ENCODE measurements at places on chromosomes 12 and 14. TPM values are rescaled to one million over a fixed set of nuclear protein-coding genes. Genes with fewer than 3 reads are reported as not detected.

GRCh38 chr14:87018294-87018693 lies 974.7 kb downstream of the GALC start:
- no peak for DNase-seq

Gene SYNDIG1L
- not detected for total RNA-seq

GRCh38 chr14:50936882-50937281 lies 7.4 kb downstream of the PYGL start:
- DNase-seq: no peak

- DNase-seq: no peak
Observed at GRCh38 chr12:48894271-48894670, 28.6 kb upstream of the RND1 start.

DNA sequence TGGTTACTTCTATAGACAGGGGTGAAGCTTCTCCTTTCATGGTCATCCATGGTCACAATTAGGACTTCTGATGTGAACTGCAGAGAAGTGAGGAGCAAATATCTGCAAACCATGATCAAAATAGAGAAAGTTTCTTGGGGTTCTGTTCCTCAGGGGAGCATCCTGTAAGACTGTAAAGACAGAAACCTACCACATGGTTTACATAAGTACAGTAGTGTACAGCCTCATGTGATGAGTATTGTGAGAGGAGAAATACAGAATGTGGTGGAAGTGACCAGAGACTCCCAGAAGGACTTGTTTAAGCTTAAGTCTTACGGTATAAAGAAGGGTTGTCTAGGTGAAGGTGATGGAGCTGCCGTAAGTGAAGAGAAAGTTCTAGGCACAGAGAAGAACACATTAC lies 484.7 kb downstream of the LRIG3 start:
- DNase-seq: no peak

- no peak for DNase-seq
Observed at GRCh38 chr14:51612449-51612848, 39.3 kb upstream of the FRMD6 start.

GRCh38 chr12:6605421-6606330 lies 1.5 kb downstream of the CHD4 start:
- DNase-seq: no peak

DNA sequence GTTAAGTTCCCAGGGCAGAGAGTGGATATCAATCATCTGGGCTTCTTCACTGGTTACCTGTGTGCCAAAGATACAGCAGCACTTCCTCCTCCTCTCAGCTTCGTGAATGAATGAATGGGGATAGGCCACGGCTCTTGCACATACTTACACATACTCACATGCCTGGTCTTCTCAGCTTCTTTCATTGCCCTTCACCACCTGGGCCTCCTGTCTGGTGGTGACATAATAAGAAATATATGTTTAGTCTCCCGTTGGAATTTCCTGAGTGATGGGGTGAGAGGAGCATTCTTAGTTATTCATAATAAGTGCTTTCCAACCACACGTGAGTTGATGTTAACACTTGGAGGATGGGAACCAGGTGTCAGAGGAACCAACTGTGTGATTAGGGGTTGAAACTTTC lies 268.1 kb upstream of the RMST start:
- no peak for DNase-seq

- no peak for DNase-seq
Observed at GRCh38 chr12:76641073-76641472, 81.5 kb upstream of the OSBPL8 start.

DNA sequence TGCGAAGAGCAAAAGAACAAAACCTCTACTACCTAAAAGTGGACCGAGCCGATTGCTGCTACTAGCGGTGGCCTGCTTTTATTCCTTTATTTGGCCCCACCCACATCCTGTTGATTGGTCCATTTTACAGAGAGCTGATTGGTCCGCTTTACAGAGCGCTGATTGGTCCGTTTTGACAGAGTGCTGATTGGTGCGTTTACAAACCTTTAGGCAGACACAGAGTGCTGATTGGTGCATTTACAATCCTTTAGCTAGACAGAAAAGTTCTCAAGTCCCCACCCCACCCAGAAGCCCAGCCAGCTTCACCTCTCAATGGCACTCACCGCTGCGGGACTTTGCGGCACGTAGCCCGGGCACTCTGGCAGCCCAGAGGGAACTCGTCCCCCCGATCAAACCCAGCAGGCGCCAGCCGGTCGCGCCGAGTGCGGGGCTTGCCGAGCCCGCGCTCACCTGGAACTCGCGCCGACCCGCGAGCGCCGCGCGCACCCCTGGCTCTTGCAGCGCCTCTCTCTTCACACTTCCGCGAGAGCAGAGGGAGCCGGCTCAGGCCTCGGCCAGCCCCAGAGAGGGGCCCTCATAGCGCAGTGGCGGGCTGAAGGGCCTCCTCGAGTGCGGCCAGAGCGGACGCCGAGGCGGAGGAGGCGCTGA lies 8.7 kb upstream of the FGD4 start:
- no peak for DNase-seq

DNA sequence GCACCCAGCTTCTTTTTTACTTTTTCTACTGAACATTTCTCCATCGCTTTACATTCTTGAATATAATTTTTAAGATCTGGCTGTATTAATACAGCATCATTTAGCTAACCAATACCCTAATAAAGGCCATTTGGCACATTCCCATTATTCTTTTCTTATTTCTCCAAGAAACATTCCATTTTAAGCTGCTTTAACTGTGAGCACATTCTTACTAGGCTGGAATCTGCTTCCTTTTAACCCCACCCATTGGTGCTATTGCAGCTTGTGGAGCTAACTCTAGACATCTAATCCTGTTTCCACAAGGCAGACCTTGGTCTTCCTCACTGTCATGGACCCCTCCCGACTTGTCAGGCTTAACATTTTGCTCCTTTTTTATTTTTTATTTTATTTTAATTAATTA lies 15.2 kb downstream of the CALM1 start:
- DNase-seq: no peak

GRCh38 chr12:116299064-116299463 lies 21.6 kb upstream of the MED13L start:
- no peak for DNase-seq

- DNase-seq: no peak
Observed at GRCh38 chr12:122836027-122836921, 1.0 kb downstream of the HIP1R start.

Gene SLCO1B3
- not detected for total RNA-seq

Gene TSPAN8
- not detected for total RNA-seq

- no peak for DNase-seq
Observed at GRCh38 chr12:113720629-113721028, 245.5 kb downstream of the RBM19 start.

DNA sequence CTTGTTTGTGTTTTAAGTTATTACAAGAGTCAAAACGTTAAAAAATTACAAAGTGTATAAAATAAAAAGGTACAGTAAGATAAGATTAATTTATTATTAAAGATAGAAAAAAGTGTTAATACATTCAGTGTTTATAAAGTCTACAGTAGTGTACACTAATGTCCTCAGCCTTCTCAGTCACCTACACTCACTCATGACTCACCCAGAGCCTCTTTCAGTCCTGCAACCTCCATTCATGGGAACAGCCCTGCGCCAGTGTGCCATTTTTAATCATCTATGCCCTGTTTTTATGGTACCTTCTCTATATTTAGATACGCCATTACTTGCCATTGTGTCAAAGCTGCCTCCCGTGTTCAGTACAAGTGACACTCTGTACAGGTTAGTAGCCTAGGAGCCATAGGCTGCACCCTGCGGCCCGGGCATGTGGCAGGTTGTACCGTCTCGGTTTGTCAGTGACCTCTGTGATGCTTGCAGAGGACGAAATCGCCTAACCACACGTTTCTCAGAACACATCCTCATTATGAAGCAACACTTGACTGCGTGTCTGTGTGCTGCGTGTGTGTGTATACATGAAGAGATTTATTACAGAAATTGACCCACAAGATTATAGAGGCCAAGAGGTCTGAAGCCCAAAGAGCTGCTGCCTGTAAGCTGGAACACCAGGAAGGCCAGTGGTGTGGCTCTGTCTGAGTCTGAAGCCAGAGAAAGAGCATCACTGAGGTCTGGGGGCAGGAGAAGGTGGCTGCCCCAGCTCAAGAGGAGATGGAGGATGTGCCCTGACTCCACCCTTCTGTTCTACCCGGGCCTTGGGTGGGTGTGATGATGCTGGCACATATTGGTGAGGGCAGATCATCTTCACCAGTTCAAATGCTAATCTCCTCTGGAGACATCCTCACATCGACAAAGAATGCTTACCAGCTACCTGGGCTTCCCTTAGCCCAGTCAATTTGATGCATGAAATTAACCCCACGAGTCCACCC lies 116.6 kb upstream of the C14orf180 start:
- no peak for DNase-seq

- no peak for DNase-seq
Observed at GRCh38 chr14:54369343-54369742, 27.5 kb upstream of the CDKN3 start.

- DNase-seq: no peak
Observed at GRCh38 chr14:90294872-90295271, 36.9 kb downstream of the NRDE2 start.
